ENCODE measurements at places on chromosomes 16 and 17.

GRCh38 chr17:71380535-71380934 is 740.3 kb upstream of the SOX9 start:
- no peak for DNase-seq

GRCh38 chr17:4187076-4187475 is 44.1 kb downstream of the CYB5D2 start:
- no peak for DNase-seq

DNA sequence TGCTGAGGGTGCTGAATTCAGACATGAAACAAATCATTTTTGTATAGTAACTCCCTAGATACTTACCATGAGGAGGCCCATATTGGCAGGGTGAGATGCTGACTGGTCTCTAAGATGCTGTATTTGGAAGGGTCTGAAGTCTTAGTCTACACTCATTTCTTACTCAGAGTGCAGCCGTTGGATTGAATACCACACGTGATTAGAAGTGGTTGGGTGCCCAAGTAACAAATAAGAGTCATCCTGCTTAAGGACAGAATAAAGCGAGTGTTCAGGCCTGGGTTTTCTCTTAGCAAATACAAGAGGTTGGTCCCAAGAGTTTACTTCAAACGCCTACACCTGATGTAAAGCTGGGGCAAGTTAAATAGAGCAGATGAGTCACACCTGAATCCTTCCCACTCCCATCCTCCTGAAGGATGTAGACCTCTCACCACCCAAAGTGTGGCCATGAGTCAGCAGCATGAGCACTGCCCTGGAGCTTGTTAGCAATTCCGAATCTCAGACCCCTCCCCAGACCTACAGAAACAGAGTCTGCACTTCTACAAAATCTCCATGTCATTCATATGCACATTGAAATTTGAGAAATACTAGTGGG is 284.6 kb upstream of the CDH5 start:
- peak; percentile 39 for DNase-seq

- no peak for DNase-seq
These were observed 24.1 kb upstream of the KCNJ16 start for GRCh38 chr17:70050931-70051330.

GRCh38 chr16:2388875-2389433 is 40.3 kb upstream of the CCNF start:
- DNase-seq, result peak; percentile 63

- DNase-seq, result no peak
These were observed 17.1 kb downstream of the NAA60 start for GRCh38 chr16:3460585-3460984.

DNA sequence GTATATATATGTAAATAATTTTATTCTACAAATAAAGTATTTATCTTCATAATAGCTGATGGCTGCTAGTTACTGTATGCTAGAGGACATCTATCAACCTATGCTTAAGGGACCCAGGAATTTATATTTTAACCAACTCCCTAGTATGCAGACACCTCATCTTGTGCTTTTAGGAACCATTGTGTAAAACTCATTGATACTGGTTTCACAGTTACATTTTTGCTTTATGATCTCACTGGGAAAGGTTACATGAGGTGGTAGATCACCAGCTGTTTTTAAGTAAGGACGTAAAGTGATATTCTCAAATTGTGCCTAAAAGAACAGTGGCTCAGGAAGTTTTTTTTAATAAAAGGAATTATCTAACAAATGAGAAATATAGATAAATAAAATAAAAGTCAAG is 56.4 kb downstream of the VMP1 start:
- DNase-seq, result peak; percentile 58

DNA sequence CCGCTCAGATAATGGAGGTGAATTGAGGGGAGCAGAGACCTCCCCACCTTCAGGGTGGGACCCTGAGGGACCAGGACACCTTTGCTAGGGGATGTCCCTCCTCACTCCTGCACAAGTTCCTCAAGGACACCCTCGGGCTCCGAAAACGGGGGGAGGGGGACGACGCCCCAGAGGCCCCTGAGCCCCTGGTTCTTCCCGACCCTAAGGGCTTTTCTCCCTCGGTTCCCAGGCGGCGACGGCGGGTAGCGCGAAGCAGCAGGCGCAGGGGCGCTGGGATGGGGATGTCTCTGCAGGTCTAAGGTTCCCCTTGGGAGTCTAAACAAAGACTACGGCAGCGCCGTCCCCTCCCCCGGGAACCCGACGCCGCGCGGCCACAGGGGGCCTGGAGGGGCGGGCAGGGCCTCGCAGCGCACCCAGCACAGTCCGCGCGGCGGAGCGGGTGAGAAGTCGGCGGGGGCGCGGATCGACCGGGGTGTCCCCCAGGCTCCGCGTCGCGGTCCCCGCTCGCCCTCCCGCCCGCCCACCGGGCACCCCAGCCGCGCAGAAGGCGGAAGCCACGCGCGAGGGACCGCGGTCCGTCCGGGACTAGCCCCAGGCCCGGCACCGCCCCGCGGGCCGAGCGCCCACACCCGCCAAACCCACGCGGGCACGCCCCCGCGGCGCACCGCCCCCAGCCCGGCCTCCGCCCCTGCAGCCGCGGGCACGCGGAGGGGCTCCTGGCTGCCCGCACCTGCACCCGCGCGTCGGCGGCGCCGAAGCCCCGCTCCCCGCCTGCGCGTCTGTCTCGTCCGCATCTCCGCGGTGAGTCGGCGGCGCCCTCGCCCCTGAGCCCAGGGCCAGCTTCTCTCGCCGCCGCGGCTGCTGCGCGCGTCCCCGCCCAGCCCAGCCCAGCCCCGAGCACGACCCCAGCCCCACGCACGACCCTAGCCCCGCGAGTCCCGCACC is 36.7 kb upstream of the NDRG4 start:
- peak; percentile 37 for DNase-seq

GRCh38 chr16:89067677-89068443 is 25.8 kb upstream of the ACSF3 start:
- no peak for DNase-seq

DNA sequence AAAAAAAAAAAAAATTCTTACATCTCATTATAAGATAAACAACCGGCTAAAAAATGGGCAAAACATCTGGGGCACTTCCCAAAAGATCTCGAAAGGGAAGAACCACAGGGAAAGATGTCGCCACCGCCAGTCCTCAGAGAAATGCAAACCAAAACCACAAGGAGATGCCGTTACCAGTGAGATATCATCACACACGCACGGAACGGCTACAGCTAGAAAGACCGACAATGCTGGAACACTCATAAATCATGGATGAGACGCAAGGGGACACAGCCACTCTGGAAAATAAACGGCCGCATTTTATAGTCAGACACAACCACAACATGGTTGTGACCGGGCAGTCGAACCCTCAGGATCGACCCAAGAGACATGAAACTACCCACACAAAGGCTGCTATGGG is 24.5 kb downstream of the WDR45B start:
- no peak for DNase-seq

GRCh38 chr16:57703416-57704010 is 8.9 kb downstream of the DRC7 start:
- no peak for DNase-seq

GRCh38 chr17:36855459-36855858 is 81.8 kb upstream of the LHX1 start:
- no peak for DNase-seq
